ENCODE measurements at places on chromosomes 13 and 19.
A peak's percentile ranks its signal among the peaks of the same experiment; 100 is the strongest.

GRCh38 chr19:3034406-3034655, 5.3 kb upstream of the TLE2 start:
- DNase-seq, result no peak

GRCh38 chr13:33285420-33286124, at the start of gene STARD13:
Gene STARD13, minus strand, starts transcription at chr13:33285755. Its CDS starts 117 bp downstream, at chr13:33285638.
- peak; percentile 98 for DNase-seq

GRCh38 chr13:23750383-23751121, 138.6 kb downstream of the MIPEP start:
- DNase-seq, result peak; percentile 30

GRCh38 chr19:50314724-50315708, 14.2 kb downstream of the KCNC3 start:
- DNase-seq, result no peak

DNA sequence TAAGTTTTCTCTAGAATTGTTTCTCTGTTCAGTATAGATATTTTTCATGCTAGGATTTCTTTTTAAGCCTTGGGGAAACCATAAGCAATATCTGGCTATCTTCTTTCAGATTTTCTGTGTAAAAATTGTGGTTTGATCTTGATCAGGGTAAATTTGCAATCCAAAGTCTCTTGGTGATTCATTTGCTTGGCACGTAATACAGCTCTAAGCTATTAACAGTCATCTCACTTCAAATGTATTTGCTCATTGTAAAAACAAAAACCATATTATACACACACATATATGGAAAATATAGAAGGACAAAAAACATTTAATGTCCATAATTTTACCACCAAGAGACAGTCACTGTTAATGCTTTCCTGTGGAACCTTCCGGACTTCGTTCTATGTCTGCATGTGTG, 191.0 kb downstream of the SHISA2 start:
- peak; percentile 69 for DNase-seq

GRCh38 chr13:97223711-97224541, 1.8 kb downstream of the MBNL2 start:
- peak; percentile 94 for DNase-seq

- DNase-seq, result no peak
Measured at GRCh38 chr19:2331601-2332246, 3.2 kb downstream of the SPPL2B start.

DNA sequence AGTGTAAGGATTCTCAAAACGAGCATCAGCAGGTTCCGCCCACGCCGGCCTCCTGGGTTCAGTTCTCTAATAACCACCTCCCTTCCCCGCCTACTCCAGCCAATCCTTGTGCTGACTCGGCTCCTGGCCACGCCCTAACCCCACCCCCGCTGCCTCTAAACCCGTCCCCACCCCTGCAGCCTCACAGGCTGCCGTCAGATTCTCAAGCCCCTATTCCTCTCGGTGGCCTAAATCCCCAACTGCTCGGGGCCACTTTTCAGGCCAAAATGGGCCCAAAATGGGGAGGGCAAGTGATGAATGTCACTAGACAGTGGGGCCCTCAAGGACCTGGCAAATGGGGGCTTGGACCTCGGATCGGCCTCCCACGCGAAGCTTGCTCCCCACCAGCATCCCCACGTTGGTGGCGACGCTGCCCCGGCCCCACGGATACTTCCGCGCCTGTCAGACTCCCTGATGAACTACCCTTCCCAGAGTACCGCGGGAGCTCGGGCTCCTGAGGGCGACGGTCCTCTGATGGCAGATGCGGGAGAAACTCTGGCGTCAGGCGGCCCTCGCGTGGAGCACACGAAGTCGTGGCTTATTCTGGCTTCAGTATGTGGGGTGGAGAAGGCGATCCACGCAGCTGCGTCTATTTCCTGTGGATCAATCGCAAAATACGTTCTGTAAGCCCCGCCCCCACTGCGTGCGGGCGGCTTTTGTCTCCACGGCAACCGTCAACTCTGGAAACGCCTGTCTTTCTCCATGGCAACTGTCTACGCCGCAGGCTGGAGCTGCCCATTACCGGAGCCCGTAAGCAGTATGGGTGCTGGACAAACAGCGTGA, 24.8 kb downstream of the ZNF473 start:
- DNase-seq, result peak; percentile 55

GRCh38 chr19:19405971-19406877, 749 bp downstream of the GATAD2A start:
- DNase-seq, result peak; percentile 66

DNA sequence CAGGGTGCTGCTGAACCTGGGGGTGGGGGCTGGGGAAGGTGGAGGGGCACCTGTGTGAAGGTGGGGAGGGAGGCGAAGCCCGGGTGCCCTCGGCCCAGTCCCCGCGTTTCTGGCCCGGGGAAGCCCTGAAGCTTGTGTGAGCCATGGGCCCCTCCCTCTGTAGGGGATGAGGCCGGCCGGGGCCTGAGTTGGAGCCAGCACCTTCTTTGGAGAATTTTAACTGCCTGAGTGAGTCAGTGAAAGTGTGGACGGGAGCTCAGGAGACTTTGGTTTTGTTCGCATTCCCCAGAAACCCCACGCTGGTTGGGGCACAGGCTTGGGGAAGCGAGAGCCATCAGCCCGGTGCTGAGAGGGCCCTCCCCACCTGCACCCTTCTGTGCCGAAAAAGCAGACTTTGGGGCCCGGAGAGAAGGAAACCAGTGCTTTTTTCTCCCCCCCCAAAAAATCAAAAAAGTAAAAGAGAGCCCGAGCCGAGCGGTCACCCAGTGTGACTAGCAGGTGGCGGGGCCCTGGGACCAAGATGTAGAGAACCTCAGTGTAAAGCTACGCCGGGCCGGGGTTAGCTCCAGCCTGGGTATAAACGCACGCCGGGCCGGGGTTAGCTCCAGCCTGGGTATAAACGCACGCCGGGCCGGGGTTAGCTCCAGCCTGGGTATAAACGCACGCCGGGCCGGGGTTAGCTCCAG, 45.1 kb downstream of the TMEM255B start:
- DNase-seq, result no peak

GRCh38 chr19:50327461-50328223, 1.5 kb downstream of the KCNC3 start:
- DNase-seq, result no peak

DNA sequence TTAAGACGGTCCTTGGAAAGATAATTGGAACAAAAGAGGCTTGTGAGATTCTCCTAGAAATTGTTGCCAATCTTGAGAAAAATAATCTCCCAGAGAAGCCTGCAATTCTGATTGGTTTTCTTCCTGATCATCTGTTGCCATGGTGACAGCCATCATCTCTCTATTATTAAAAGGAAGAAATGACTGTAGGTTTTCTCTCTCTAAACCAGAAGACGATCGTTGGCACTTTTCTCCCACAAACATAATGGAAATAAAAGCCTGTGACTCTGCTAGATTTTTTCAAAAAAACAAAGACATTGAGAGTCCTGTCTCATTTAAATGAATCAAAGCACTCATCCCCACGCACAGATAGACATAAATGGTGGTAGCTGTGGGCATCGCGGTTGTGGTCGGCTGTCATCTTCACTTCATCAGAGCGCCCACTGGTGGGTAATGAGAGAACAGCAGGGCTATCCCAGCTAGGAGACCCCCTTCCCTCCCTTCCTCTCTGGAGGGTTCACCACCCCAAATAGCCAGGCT, 21.7 kb upstream of the CALM3 start:
- DNase-seq, result peak; percentile 24

DNA sequence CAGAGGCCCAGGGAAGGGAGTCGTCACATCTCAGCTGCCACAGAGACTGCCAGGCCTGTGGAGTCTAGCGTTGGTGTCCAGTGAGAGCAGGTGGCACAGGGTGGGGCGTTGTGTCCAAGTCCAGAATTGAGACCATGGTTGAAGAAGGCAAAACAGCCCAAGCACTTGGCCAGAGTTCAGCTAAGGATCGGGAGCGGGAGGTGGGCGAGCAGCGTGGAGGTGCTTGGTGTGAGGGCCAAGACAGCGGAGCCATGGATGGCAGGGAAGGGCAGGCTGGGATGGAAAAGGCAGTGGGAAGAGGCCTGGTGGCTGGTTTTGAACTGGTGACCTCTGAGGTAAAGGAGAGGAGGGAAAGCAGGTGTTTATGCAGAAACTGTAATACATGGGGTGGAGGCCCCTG, 8.0 kb downstream of the IGFLR1 start:
- DNase-seq, result no peak

DNA sequence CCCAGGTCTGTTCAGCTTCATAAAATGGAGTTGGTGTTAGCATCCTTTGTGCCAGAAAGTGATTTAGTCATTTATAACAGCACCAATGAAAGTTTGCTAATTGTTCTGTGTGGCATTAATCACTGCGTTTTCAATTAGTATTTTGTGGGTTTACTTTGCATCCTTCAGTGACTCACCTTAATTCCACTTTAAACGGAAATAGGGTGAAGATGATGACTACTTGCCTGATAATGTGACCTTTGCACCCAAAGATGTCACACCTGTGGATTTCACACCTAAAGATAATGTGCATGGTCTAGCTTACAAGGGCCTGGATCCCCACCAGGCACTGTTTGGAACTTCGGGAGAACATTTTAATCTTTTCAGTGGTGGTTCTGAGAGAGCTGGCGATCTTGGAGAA, 15.0 kb downstream of the GPATCH1 start:
- no peak for DNase-seq

- DNase-seq, result no peak
Measured at GRCh38 chr19:58217607-58218391, 10.9 kb upstream of the ZNF544 start.

- peak; percentile 51 for DNase-seq
Measured at GRCh38 chr19:16571283-16571682, 932 bp downstream of the SLC35E1 start.

DNA sequence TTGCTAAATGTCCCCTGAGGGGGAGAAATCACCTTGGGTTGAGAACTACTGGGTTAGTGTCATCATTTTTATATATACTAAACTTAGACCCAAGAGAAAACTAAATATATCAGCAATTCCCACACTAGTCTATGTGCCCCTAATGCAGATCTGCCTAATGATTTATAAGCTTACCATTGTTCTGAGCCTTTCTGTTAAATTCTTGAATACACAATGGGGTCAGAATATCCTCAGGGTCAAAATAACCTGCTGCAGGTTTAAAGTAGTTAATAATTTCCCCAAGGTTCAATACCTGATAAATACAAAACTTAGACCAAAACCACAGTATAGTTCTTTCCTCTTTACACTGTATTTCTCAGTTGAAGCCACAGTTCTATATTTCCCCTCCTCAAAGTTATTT, 4.6 kb downstream of the VWA8 start:
- no peak for DNase-seq

DNA sequence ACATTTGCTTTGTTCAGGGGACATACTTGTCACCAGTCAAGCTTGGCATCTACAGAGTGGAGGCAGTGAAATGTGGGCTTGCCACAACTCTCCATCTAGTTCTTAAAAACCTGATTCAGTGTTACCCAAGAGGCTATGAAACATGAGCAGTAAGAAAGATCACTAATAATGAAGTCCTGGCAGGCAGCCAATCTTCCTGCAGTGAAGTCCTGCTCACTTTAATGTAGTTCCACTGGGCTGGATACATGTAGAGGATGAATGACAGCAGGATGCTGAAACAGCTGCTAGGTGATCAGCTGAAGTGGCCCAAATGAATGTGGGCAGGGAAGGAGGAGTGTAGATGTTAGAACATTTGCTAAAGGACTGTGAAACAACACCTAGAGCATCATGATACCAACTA, 1213.1 kb downstream of the OLFM4 start:
- no peak for DNase-seq

GRCh38 chr13:93226065-93226622, 463 bp upstream of the GPC6 start:
- DNase-seq, result no peak

GRCh38 chr19:14000691-14001375, 5.3 kb downstream of the RFX1 start:
- DNase-seq, result no peak

DNA sequence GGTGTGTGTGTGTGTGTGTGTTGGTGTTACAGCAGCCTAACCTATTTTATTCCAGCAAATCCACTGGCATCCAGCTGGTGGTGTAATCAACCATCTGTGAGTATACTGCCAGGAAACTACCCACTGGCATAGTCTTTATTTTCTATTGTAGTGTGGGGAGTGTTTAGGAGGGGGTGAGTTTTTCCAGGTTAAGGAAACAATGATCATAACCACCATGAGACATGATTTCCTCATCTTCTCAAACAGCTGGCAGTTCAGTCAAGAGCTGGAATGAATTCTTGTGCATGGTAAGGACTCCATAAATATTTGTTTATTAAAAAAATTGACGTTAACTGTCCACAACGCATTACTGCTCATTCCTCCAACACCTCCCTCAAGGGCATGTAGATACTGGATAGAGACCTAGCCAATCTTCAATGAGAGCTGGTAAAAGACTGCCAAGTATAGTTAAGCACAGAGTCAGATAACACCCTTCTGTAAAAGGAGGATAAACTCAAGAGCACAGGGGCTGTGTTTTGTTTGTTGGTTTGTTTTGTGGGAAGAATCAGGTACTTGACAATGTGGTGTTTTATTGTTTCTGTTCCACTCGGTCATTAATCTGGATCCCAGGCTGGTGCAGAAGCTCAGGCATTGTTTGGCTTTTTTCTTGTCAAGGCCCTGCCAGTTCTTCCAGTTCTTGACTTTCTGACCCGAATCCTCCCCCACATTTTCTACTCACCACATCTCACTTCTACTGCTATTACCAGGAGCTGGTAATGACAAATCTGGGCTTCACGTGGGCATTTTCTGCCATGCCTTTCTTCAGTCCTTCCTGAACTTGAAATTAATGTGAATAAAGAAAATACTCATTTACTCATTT, 31.6 kb upstream of the SLC46A3 start:
- DNase-seq, result no peak

DNA sequence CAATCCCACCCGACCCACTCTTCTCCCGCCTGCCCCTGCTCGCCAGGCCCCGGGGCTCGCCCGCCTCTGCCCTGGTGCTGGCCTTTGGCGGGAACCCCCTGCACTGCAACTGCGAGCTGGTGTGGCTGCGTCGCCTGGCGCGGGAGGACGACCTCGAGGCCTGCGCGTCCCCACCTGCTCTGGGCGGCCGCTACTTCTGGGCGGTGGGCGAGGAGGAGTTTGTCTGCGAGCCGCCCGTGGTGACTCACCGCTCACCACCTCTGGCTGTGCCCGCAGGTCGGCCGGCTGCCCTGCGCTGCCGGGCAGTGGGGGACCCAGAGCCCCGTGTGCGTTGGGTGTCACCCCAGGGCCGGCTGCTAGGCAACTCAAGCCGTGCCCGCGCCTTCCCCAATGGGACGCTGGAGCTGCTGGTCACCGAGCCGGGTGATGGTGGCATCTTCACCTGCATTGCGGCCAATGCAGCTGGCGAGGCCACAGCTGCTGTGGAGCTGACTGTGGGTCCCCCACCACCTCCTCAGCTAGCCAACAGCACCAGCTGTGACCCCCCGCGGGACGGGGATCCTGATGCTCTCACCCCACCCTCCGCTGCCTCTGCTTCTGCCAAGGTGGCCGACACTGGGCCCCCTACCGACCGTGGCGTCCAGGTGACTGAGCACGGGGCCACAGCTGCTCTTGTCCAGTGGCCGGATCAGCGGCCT, 4.1 kb downstream of the LRFN3 start:
- no peak for DNase-seq

DNA sequence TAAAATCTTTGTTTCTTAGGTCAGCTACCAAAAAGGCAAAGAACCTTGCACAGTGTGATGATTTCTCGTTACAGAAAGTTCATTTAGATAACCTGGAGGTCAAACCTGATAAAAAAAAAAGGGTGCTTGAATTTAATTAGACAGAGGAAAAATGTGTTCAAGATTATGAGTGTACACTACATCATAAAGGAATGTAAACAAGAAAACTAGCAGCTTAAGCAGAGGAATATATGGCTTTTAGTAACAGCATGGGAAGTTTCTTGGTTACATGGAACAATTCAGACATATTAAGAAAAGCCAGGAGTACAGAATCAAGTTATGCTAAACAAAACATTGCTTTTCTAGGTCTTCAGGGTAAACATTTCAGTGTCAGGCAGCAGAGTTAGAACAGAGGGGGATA, 32.9 kb downstream of the ING1 start:
- DNase-seq, result peak; percentile 37

GRCh38 chr13:35930665-35931631, 200.2 kb downstream of the DCLK1 start:
- no peak for DNase-seq
